ENCODE measurements at places on chromosomes 2 and 18.

DNA sequence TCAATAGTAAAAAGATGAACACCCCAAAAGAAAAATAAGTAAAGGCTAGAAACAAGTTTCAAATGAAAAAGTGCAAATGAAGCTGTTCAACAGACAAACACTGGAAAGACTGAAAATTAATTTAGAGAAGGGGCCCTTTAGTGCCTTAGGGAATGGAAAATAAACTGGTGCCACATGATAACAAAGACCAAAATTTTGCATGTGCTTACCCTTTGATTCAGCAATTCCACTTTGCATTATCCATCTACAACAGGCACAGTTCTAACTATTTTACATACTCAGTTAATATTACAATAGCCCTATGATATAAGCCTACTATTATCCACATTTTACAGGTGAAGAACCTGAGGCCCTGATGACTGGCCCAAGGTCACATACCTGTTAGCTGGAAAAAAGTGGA is 183.9 kb downstream of the NBAS start:
- no peak for DNase-seq

DNA sequence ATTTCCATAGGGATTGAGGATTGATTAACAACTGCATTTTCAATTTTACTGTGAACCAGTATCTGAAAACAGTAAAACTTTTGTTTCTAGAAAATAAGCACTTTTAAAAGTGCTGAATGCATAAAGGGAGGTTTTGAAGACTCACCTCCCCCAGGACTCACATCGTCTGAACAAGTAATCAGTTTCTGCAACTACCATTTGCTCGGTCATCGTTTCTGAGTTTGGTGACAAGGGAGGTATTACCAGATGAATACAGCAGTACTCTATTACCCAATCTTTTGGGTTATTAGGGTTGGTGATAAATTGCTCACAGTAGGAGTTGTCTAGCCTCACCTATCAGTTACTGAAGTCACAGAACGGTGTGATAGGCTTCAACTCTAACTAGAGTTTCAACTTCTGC is 234.5 kb upstream of the FN1 start:
- no peak for DNase-seq

DNA sequence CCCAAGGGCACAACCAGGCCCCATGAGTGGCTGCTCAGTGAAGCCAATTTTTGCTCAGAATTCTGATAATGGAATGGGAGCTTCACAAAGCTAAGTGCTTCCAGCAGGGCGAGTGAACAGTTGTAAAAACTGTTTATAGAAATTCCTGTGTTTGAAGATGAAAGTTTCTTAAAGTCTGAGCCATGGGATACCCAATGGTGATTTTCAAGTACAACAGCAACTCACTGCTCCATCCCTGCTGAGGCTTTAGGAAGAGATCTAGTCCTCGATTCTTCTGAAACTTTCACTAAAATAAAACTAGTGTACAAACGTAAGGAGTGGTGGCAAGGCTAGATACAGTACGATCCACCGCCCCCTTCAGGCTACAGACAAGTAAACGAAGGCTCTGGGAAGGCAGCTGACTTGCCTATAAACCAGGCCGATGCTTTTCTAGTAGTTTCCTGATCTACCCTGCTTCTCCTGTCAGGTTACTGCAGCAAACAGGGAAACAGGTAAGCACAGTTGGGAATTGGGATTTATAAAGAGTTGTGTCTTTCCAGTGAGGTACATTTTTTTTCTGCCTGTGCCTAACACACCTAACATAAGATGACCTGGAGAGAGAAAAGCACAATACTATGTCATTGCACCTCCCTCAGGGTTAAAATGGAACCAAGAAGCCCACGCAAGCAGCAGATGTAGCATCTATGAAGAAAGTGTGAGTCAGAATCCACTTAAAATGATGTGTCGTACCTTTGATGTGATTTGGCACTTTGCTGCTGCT is 108.7 kb downstream of the UXS1 start:
- peak; percentile 5 for DNase-seq

- no peak for DNase-seq
These were observed 81.5 kb upstream of the FZD7 start for GRCh38 chr2:201952187-201952586.

- DNase-seq: peak; percentile 19
These were observed 191.1 kb upstream of the REV1 start for GRCh38 chr2:99680946-99681345.

GRCh38 chr2:225171350-225171749 is 129.1 kb upstream of the DOCK10 start:
- DNase-seq: no peak

GRCh38 chr2:24385366-24385765 is 25.0 kb upstream of the ITSN2 start:
- DNase-seq: no peak

GRCh38 chr18:8744038-8744437 is 38.7 kb downstream of the MTCL1 start:
- no peak for DNase-seq

- DNase-seq: no peak
These were observed 187.7 kb upstream of the CXCR4 start for GRCh38 chr2:136305517-136306192.

DNA sequence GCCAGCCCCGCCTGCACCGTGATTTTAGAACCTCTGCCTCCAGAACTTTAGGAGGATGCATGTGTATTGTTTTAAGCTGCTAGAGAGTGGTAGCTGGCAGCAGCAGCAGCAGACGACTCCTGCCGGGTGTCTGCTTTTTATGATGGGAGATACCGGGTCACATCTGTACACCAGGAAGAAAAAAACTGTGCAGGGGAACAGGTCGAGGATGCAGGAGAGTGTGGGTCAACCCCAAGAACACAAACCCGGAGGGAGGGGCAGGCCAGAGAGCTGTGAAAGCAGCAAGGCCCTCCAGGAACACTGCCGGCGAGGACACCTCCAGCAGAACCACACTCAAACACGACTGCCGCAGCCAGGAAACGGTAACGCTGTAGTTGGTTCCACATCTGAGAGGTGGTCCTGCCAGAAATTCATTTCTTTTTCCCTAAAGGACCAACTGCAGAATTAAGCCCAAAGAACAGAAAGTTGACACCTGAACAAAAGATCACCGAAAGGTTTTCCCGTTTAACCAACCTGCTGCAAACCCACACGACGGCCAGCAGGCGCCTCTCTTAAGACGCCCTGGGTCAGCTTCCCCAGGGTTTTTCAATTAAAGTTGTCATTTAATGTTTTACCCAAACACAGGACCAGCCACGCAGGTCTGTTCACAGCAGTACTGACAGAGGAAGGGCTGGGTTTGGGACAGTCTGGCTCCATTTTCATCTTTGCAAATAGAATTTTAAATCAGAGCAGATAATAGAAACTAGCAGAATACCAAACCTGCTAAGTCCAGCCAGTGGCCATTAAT is 60.5 kb downstream of the NDUFA10 start:
- no peak for DNase-seq

DNA sequence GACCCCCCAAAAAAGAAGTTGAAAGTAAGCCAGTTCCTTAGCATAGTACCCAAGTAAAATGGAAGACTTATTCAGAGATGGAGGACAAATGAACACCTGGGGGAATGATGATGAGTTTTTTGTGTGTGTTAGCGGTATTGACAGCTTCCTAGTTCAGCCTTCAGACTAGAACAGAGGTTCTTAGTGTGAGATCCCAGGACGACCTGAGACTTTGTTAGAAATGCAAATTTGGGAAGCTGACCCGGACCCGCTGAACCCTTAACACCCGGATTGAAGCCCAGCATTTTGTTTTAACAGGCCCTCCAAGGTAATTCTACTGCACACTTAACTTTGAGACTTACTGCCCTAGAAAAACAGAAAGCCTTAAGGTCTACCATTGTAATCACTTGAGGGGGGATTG is 20.3 kb downstream of the SPOPL start:
- DNase-seq: no peak

DNA sequence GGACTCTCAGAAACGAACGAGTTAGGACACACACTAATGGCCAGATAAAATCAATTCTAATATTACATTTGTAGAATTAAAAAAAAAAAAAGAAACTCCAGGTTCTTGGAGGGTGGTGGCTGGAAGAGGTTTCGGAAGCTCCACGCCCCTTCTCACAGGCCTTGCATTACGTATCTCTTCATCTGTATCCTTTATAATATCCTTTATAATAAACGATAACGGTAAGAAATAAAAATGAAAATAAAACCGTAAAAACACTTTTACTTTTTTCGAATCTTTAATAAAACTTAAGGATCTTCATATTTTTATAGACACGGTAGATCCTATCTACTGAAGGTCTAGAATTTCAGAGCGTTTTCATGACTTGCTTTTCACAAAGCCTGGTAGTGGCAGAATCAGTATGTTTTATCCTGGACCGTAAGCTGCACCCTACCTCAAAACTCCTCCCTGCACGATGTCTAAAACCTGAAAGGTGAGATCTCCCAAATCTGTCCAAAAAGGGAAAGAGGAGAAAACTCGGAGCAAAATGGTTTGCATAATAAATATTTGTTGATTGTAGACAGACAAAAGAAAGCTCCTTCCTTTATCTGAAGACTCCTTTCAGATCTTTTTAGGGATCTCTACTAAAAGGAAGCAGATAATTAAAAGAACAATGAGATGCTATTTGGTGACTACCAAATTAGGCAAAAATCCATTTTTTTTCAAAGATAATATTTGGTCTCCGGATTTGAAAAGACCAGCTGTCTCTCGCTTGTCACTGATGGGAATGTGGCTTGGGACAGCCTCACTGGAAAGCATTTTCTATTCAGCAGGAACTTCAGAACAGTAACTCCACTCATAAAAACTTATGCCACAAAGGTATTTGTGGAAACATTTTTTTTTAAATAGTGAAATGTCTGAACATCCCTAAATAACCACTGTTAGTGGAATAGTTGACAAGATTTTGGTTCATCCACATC is 2.0 kb upstream of the CXCR4 start:
- no peak for DNase-seq

DNA sequence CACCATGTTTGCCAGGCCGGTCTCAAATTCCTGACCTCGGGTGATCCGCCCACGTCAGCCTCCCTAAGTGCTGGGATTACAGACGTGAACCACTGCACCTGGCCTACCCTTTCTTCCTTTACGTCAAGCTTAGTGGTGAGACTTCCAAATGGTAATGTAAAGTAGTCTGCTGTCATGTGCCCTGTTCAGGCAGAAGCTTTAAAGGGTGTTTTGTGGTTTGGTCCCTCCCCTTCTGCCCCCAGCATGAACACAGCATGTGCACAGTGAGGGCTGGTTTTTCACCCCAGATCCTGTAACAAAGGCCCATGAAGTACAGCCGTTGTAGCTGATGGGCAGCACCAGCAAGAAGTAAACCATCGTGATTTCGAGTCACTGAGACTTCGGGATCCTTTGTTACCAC is 2.7 kb upstream of the DTYMK start:
- DNase-seq: no peak

GRCh38 chr2:40240070-40240469 is 211.8 kb downstream of the SLC8A1 start:
- DNase-seq: peak; percentile 11

DNA sequence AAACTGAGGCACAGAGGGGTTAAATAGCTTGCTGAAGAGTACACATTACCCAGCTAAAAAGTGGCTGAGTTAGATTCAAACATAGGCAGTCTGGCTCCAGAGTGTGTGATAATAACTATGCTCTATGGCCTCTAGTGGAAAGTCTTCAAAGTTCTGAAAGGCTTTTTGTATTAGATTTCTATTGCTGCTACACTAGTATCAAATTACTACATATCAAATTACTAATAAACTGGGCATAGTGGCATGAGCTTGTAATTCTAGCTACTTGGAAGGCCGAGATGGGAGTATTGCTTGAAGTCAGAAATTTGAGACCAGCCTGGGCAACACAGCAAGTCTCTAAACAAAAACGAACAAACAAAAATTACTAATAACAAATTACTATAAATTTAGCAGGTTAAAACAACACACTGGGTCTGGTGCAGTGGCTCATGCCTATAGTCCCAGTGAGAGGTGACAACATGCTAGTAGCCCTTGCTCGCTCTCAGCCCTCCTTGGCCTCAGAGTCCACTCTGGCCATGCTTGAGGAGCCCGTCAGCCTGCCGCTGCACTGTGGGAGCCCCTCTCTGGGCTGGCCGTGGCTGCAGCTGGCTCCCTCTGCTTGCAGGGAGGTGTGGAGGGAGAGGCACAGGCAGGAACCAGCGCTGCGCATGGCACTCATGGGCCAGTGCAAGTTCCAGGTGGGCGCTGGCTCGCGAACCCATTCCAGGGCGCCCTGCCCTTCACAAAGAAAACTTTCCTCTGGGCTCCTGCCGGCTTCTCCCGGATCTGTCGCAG is 38.2 kb upstream of the TWSG1 start:
- no peak for DNase-seq

- DNase-seq: no peak
These were observed 2.6 kb downstream of the MAP2 start for GRCh38 chr2:209426432-209426831.

GRCh38 chr18:79585395-79586370 is 93.9 kb upstream of the CTDP1 start:
- DNase-seq: no peak

- DNase-seq: no peak
These were observed 404.7 kb downstream of the GALR1 start for GRCh38 chr18:77654302-77654701.

GRCh38 chr2:149330127-149331022 is at the start of gene LYPD6:
LYPD6 (plus strand) TSS chr2:149330587; CDS start chr2:149437709, 107,122 bp downstream.
- DNase-seq: peak; percentile 80

GRCh38 chr2:70005752-70006446 is 44.5 kb upstream of the ASPRV1 start:
- DNase-seq: no peak

DNA sequence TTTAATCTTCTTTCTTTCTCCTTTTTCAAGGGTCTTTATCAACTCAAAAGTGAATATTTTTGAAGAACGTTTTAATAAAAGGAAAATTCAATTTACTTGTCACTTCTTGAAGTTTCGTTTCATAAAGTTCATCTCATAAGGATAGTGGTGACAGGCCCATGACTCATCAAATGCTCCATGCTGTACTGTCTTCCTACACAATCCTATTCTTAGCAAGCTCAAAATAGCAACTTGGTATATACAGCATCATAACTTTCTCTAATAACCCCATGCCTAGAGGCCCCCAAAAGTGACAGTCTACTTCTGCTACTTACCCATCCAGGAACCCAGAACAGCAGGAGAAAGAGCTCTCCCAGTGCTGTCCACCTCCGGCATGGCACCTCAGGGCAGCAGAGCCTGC is 7.7 kb downstream of the FBXO15 start:
- DNase-seq: peak; percentile 69

DNA sequence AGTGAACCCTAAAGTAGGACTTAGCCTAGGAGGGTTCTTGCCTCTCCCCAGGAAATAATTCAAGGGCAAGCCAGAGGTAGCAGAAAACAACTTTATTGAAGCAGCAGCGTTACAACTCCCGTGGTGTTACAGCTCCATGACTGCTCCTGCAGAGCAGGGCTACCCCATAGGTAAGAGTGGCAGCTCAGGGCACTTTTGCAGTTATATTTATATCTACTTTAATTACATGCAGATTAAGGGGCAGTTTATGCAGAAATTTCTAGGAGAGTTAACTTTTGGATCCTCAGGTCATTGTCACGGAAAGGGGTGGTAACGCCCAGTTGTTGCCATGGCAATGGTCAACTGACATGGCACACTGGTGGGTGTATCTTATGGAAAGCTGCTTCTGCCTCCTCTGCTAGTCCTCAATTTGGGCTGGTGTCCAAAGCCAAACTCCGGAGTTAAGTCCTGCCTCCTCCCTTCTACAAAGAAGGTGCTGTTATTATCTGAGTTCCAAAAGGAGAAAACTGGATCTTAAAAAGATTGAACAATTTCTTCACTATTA is 1413.0 kb downstream of the DSC3 start:
- no peak for DNase-seq

GRCh38 chr2:229296016-229296415 is 24.9 kb upstream of the PID1 start:
- no peak for DNase-seq
